ENCODE measurements at places on chromosomes 2 and 18.
A peak's percentile ranks its signal among the peaks of the same experiment; 100 is the strongest.

GRCh38 chr2:3662239-3662638 lies 4.2 kb downstream of the ALLC start:
- DNase-seq = no peak

DNA sequence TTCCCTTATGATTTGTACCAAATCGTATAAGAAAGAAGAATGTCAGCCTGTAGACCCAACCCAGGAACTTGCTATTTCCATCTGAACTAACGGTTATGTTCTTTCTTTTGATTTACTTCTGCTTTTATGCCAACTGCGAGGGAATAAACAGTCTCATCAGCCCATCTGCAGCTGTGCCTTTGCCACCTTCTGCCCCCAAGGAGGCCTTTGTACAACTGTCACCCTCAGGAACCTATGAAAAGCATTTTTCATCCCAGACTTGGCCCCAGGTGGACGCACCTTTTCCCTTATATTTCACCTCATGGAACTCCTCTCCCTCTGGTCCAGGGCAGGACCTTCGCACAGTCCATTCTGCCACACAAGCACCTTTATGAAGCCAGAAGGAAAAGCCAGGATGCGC lies 109.8 kb downstream of the AOX1 start:
- no peak for DNase-seq

DNA sequence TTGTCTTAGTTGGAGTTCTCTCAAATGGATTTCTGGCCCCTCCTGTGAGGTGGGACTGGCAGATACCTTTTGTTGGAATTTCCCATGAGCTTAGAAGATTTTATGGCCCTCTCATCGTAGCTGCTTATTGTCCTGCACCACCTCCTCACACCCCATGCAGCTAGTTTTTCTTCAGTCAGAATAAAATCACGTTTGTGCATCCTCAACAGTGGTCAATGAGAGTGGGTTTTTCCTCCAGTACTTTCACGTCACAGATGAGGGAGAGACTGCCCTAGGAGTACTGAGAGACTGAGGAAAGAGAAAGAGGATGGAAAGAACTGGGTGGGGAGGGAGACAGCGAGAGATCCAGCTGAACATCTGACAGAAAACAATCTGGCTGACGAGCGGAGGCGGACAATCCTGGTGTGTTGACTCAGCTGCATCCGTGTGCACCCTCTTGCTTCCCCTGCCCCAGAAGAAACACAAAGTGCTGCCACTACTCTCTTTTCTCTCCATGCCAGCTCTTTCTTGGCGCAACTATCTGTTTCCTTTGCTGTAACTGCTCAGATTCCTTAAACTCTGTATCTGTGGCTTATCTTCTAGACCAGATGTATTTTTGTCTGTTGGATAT lies 7.4 kb downstream of the RAPGEF4 start:
- DNase-seq = no peak

DNA sequence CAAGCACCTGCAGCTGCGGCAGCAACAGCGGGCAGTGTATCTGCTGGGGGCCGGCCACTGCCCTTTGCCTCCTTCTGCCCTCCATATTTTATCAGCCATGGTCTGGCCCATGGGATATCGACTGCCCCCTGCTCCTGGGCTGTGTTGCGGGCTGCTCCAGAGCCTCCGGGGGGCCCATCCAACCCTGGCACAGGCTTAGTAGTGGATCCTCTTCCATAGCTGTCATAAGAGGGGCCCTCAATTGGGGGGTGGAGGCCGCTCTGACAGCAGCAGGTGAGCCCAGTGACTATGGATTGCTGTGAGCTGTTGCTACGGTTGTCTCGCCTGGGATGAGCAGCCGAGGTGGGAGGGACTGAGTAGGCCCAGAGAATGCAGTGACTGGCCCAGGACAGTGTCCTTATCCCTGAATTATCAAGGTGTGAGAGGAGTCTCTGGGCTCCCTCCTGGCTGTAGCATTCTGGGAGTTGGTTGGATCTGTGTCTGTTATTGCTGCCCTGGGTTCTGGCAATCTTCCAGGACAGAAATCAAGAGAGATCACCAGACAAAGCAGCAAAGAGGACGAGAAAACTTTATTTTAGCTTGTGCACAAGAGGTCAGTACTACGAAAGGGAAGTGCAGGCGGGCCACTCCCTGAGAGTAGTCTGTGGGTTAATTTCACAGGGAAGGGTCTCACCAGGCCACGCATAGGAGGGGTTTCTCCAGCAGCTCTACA lies 145.1 kb downstream of the ASB1 start:
- no peak for DNase-seq

DNA sequence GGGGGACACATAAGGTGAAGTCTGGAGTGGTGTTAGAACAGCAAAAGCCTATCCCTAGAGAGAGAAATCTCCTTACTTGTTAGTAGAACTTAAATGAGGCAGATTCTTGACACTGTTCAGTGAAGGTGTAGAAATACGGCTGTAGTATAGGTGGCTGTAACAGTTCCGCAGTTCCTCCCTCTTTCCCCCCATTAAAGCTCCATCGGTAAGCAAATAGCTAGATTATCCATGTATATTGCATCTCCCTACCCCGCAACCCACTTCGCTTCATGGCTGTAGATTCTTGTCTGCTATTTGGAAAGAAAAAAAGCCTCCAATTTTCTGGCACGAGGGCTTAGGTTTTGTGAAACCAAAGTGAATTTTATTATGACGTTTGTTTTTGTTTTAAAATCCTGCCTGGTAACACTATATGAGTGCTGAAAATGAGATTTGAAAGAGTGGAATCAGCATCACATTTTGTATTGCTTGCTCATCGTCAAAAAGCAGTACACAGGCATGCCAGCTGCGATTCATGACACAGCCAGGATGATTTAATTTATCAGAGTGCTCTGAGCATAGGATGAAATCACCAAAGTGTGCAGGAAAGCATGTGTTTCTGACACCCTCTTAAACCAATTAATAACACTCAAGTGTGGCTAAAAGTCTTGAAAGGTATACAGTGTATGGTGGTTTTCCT lies 1.4 kb downstream of the FAM171B start:
- DNase-seq = no peak

DNA sequence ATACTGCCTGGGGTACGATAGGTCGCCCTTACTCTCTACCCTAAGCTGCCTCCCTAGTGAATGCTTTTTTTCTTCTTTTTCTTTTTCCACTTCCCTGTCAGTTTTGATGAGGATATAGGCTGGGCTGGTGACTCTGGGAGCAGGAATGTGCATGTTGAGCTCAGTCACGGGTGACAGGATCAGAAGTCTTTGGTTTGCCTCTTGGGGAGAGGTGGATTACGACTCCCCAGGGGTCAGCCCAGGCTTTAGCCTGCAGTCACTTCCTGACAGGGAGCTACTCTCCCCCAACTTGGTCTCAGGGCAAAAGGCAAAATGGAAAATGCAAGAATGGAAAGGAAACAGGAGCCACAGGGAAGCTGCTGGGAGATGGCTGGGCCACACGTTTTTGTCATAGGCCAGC lies 57.3 kb downstream of the THNSL2 start:
- no peak for DNase-seq

DNA sequence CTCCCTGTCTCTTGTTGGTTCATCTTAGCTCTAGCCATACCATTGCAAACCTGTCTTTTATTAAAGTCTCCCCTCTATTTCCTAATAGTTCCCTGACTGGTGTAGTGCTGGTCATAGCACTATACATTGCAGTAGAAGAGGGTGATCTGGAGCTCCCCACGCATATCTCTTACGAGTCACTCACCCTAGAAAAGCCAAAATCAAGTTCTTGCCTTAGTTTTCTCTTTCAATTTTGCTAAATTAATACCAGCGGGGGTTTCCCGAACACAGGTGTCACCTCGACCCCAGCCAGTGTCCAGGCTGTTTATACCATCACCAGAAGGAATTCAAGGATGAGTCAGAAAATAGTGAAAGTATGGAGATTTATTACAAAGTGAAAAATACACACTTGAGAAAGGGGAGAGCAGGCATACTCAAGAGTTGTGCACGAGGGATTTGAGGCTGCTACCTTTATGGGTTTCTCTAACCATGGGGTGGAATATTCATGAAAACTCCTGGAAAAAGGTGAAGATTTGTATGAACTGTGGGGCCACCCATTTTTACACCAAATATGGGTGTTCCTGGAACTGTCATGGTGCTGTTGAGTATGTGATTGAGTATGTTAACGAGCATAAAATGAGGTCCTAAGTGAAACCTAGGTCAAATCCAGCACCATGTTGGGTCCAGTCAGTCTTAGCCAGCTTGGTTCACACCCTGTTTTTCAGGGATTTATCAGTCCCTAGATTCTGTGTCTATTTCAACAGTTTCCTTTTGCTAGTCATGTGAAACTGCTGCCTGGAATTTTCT lies 20.2 kb downstream of the PROKR1 start:
- DNase-seq = no peak

- no peak for DNase-seq
Observed at GRCh38 chr2:169977530-169977929, 150.3 kb downstream of the UBR3 start.

DNA sequence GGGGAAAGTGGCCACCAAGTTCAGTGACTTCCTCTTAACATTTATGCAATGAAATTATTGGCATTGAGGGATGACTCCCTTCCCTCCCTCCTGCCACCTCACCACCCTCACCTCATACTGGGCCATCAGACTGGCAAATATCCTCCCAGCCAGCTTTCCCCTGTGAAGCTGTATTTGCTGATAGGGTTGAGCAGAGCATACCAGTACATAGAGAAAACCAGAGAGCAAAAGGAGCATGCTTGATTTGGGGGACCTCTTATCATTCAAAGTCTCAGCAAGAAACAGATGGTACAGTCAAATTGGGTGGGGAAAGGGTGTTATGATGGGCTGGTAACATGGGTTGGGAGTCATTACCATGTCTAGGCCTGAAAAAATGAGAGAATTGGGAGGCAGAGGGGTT lies 19.1 kb upstream of the B3GNT2 start:
- DNase-seq = no peak

DNA sequence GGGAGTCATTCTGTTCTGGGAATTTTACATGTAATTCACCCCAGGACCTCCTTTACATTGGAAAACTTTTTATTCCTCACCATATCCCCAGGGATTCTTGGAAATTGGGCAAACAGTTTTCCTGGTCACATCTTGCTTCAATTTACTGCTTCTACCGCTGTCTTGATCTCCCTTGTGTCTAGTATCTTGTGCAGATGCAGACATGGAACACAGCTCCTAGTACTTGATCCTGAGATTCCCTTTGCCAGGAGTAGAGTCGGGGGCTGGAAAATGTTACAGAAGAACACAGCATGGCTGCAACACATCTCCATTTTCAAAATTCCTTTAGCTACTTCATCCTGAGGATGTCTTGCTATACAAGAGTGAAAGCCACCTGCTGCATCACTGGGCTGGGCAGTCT lies 472.8 kb downstream of the PLCL1 start:
- no peak for DNase-seq

GRCh38 chr18:21897811-21898210 lies 157.2 kb downstream of the MIB1 start:
- DNase-seq = no peak

GRCh38 chr18:908758-909724 lies 4.4 kb downstream of the ADCYAP1 start:
- peak; percentile 27 for DNase-seq

- DNase-seq = no peak
Observed at GRCh38 chr2:209526561-209526960, 102.7 kb downstream of the MAP2 start.

GRCh38 chr2:239544918-239545465 lies 144.2 kb upstream of the HDAC4 start:
- DNase-seq = peak; percentile 60

- DNase-seq = no peak
Observed at GRCh38 chr18:74063023-74063422, 84.6 kb downstream of the FBXO15 start.

- no peak for DNase-seq
Observed at GRCh38 chr2:160465002-160465401, 28.6 kb downstream of the RBMS1 start.

- no peak for DNase-seq
Observed at GRCh38 chr2:189406586-189407233, 34.6 kb upstream of the WDR75 start.

DNA sequence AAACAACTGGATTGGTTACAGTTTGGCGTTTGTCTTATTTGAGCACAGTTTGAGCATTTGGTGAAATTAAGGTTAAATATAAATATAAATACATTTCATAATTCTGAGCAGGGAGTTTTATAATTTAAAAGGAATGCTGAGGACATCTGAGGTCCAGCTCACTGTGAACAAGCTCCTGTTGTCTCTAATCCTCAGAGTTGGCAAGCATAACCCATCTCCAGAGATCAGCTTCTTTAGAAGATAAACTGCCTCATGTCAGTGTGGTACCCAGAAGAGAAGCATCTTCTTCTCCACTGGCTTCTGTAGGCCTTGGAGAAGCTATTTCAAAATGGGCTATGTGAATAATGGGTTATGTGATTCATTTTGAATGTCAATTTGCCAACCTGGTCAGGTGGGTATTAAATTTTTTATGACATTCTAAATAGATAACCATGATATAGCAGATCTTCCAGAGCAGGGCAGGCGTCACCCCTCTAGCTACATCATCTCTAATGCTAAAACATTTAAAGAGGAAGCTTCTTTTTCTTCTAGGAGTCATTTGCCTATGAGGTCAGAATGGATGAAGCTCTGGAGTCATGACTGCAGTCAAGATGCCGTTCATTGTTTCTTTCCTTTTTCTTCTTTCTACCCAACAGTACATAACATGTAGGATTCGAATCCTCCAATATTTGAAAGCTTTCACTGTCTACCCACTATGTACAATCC lies 324.0 kb downstream of the RNF144A start:
- no peak for DNase-seq

DNA sequence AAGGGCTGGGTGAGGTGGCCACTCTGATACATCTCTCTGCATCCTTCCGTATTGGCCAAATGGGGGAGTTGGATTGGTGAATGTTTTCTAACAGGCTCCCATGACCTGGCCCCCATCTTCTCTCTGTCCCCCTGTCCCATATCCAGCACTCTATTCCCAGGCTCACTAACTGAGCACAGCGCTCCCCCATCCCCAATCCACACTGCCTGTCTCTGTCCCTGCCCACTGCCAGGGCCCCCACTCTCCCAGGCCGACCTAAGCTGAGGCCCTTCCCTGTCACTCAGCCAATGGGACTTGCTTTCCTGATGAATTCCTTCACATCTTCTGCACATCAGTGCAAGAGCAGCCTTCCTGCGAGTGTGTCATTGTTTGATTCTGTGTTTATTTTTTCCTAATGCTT lies 216.8 kb upstream of the MYT1L start:
- DNase-seq = no peak

DNA sequence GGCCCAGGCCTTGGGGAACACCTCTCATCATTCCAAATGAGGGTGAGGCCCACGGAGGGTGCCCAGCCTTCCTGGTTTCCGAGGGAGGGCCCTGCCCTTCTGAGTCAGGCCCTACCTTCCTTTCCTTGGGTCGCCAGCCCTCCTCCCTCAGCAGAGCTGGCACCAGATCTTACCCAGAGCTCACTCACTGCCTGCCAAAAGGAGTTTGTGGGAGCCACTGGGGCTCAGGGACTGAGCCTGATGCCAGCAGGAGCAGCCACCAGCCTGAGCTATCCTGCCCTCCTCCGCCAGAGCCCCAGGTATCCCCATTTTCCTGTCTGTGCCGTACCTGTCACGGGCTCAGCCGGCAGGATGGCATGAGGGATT lies 64.1 kb downstream of the NRP2 start:
- DNase-seq = no peak

- no peak for DNase-seq
Observed at GRCh38 chr18:25646971-25647370, 295.0 kb upstream of the ZNF521 start.

All from activated naive CD8-positive, alpha-beta T cell treated with anti-CD3 and anti-CD28 coated beads, Interleukin-2, amount 10 ng/mL, durations not matched to agents 7 days and 5 days (primary cell).